ENCODE measurements at places on chromosomes 12 and 14.
A peak's percentile ranks its signal among the peaks of the same experiment; 100 is the strongest.

GRCh38 chr12:103880299-103881142 is 39.5 kb upstream of the NT5DC3 start:
- peaks cover 19% of the 10 kb centered on the region for H3K4me1 ChIP-seq
- H3K27ac ChIP-seq: no peak overlapping the region
- no peak overlapping the region for H3K4me3 ChIP-seq
- H3K36me3 ChIP-seq: no peaks in the 10 kb centered on the region

DNA sequence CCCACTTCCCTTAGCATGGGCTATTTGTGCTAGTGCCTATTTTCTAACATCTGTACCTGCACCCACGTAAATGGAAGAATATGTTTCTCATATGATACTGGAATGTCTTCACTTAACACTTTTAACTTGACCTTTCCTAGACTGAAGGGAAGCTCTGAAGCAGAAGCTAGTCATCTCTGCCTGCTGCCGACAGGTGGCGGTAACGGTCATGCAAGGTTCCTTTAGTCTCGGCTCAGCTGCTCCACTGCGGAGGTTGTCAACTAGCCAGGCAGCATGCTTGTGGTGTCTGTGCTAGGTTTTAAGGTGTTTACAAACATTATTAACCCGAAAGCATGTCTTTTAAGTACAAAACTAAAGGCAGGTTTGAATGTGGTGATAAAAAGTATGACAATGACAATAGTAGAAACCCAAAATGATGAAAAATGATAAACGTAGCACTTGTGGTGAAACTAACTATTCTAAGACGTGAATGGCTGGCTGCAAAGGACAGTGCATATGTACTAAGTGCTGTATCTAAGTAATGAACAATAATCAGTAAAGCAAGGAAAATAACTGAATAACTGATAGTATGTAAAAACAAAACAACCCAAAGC is 117.2 kb downstream of the GRIN2B start:
- H3K4me1 ChIP-seq: no peaks in the 10 kb centered on the region
- peaks cover 4% of the 10 kb centered on the region for H3K27me3 ChIP-seq
- no peak overlapping the region for H3K27ac ChIP-seq
- H3K4me3 ChIP-seq: no peak overlapping the region
- DNase-seq: peak; percentile 61

- H3K36me3 ChIP-seq: peaks cover 26% of the 10 kb centered on the region
- no peak for DNase-seq
- no peak overlapping the region for H3K4me3 ChIP-seq
- peaks cover 3% of the 10 kb centered on the region for H3K4me1 ChIP-seq
Measured at GRCh38 chr14:72999316-72999715, 27.6 kb downstream of the ZFYVE1 start.

DNA sequence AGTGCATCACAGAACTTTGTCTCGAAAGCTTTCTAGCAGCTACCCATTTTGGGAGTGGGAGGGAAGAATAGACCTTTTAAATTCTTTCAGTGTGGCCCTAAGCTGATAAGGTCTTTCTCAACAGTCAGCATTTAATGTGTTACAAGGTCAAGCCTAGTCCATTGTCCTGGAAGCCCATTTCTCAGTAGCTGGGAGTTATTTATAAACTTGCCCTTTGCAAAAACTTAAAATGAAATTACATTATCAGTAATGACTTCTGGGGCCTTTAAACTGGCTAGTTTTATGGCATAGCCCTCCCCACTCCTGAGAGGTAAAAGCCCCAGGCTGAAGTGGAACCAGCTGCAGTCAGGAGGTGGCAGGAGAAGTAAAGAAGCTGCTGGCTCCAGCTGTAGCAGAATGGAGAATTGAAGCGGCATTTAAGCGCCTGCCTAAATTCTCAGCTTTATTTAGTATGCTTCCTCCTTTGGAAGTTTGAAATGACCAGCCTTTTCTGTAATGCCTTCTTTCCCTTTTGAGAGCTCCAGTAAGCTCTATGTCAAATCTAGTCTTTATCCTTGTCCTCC is 12.4 kb downstream of the COPZ1 start:
- H3K4me1 ChIP-seq: peaks cover 13% of the 10 kb centered on the region
- H3K27me3 ChIP-seq: no peaks in the 10 kb centered on the region
- H3K27ac ChIP-seq: no peak overlapping the region
- no peak for DNase-seq
- peaks cover 16% of the 10 kb centered on the region for H3K36me3 ChIP-seq

DNA sequence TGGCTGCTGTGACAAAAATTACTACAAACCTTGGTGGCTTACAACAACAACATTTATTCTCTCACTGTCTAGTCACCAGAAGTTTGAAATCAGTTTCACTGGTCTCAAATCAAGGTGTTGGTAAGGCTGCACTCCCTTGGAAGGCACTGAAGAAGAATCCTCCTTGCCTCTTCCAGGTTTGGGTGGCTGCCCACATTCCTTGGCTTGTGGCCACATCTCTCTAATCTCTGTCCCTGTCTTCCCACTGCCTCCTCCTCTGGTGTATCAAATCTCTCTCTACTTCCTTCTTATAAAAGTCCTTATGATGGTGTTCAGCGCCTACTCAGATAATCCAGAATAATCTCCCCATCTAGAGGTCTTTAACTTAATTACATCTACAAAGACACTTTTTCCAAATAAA is 31.0 kb downstream of the PLCZ1 start:
- H3K4me1 ChIP-seq: no peaks in the 10 kb centered on the region
- H3K27ac ChIP-seq: no peak overlapping the region
- no peaks in the 10 kb centered on the region for H3K27me3 ChIP-seq
- DNase-seq: no peak
- H3K36me3 ChIP-seq: no peaks in the 10 kb centered on the region

Data from activated CD4-positive, alpha-beta T cell treated with anti-CD3 and anti-CD28 coated beads, Interleukin-2, amount 10 ng/mL, durations not matched to agents 7 days and 5 days (primary cell).